Activated naive CD4-positive, alpha-beta T cell treated with anti-CD3 and anti-CD28 coated beads, Interleukin-2, amount 50 U/mL, for 16 hours (primary cell): ENCODE measurements at places on chromosomes 1 and 21.

DNA sequence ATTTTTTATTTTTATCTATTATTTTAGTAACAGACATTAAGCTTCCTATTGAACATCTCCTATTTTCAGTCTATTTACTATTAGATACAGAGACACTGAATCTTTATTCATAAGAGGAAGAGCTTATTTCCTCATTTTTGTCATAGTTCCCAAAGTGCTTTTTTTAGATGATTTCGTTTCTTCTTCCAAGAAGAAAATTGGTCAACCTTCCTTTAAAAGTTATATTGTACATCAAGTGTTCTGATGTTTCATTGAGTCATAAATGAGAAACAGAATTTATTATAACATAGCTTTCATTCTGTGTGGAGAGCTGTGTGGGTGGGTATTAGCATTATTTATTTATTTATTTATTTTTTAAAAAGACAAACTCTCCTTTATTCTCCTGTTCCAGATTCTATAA lies 50.6 kb upstream of the BACH1 start:
- DNase-seq = no peak

GRCh38 chr1:90475631-90476030 lies 241.5 kb downstream of the BARHL2 start:
- DNase-seq = no peak

DNA sequence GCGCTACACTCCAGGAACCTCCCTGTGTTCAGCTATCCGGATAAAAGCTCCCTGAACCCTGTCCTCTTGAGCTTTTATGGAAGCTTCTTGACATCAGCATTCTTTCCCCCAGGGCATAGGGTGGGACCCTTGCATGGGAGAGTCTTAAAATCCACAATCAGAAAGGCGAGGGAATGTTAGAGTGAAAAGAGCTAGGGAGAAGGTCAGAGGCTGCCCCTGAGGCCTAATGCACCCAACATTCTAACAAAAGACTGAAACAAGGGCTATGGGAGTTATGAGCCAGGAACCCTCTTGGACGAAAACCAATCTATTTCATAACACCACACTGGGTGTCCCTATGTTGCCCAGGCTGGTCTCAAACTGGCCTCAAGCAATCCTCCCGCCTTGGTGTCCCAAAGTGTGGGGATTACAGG lies 36.7 kb downstream of the NEK2 start:
- no peak for DNase-seq

GRCh38 chr1:183633676-183634343 lies 1.8 kb downstream of the ARPC5 start:
- no peak for DNase-seq

DNA sequence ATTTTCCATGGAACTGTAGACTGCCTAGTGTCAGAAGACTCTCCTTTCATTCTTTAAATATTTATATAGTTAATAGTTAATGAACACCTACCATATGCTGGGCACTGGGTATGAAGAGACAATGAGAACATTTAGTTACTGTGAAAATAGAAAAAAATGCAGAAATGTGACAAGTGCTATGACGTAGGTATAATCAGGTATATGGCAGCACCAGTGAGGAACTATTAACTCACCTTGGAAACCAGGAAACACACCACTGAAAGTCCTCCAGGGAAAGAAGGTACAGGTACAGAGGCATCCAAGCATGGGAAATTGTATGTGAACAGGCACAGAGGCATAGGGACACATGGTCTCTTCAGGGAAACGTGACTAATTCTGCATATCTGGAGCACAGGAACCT lies 42.3 kb downstream of the DPT start:
- no peak for DNase-seq

GRCh38 chr1:29424266-29424665 lies 187.9 kb downstream of the PTPRU start:
- no peak for DNase-seq
